Progenitor cell of endocrine pancreas (in vitro differentiated cells): ENCODE measurements at places on chromosomes 2 and 18. TPM values are rescaled to one million over a fixed set of nuclear protein-coding genes. Genes with fewer than 3 reads are reported as not detected.

- no peak for DNase-seq
Observed at GRCh38 chr2:12759248-12759647, 42.5 kb downstream of the TRIB2 start.

IHH gene
- 17.3 and 24.1 TPM in 2 replicates for total RNA-seq

MALL gene
- total RNA-seq: 6.9 TPM in 2 replicates

- no peak for DNase-seq
Observed at GRCh38 chr2:172969166-172969565, 106.5 kb upstream of the MAP3K20 start.

DNA sequence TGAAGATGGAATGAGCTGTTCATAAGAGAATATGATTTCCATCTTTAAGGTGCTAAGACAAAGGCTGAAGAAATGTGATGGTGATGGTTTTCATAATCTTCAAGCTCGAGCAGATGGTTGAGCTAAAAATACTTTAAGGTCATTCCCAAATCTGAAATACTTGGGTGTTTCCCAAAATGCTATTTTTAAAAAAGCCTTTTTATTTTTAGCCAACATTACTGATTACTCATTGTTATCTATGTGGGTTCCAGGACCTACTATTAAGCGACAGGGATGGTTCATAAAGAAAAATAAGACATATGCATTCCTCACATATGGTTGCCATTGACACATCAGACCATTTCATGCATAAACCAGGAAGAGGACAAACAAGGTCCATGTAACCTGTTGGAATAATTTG is 298.5 kb downstream of the PLCL1 start:
- no peak for DNase-seq

DHRS9 gene
- not detected in 2 replicates for total RNA-seq

GRCh38 chr2:188294352-188294926 is 2.8 kb downstream of the GULP1 start:
- DNase-seq: no peak

TRABD2A gene
- 1.4 and 2.0 TPM in 2 replicates for total RNA-seq

- DNase-seq: no peak
Observed at GRCh38 chr18:36580874-36581750, 247.7 kb downstream of the TPGS2 start.

GRCh38 chr2:7045601-7046590 is 128.7 kb downstream of the RNF144A start:
- no peak for DNase-seq

PSMA8 gene
- 0.29 TPM in 1 of 2 replicates, not detected in the other for total RNA-seq

- DNase-seq: no peak
Observed at GRCh38 chr2:224055101-224055500, 16.0 kb upstream of the SERPINE2 start.

- no peak for DNase-seq
Observed at GRCh38 chr2:231201475-231201814, 3.0 kb downstream of the ARMC9 start.

PLGLB2 gene
- total RNA-seq: 7.2 and 8.3 TPM in 2 replicates
